ENCODE measurements at places on chromosomes 16 and 17. TPM values are rescaled to one million over a fixed set of nuclear protein-coding genes. Genes with fewer than 3 reads are reported as not detected.

Gene SMG6
- 55.1 TPM for total RNA-seq

Gene ERN2
- total RNA-seq = 0.18 TPM

Gene RPL13
- total RNA-seq = 6,170 TPM

Gene AGRP
- not detected for total RNA-seq

Gene TMIGD1
- total RNA-seq = not detected

Gene GJD3
- not detected for total RNA-seq

Gene TNFRSF13B
- total RNA-seq = not detected

Gene USP6
- total RNA-seq = not detected

Gene PLCD3
- 33.5 TPM for total RNA-seq

Gene ABCC6
- not detected for total RNA-seq

Gene RDM1
- total RNA-seq = not detected

Gene PRSS33
- not detected for total RNA-seq
